Large intestine (tissue), 12 donors: ENCODE measurements at places on chromosomes 7 and 10. TPM values are rescaled to one million over a fixed set of nuclear protein-coding genes. Genes with fewer than 3 reads are reported as not detected.

Gene CLRN3
- polyA plus RNA-seq = 121 TPM

Gene MNX1
- polyA plus RNA-seq = 14.5 TPM

Gene AQP1
- 81.6 TPM for polyA plus RNA-seq

Gene SEMA4G
- 121 TPM for polyA plus RNA-seq

Gene CADPS2
- polyA plus RNA-seq = 15.1 TPM

Gene KNDC1
- 18.8 TPM for polyA plus RNA-seq

Gene AKR1C8
- polyA plus RNA-seq = 0.13 TPM

Gene FOXL3
- 0.09 TPM for polyA plus RNA-seq

Gene LLCFC1
- polyA plus RNA-seq = 6.6 TPM

Gene MBL2
- 0.09 TPM for polyA plus RNA-seq

Gene MMRN2
- 7.2 TPM for polyA plus RNA-seq

Gene CBX3
- 214 TPM for polyA plus RNA-seq

Gene NUTM2E
- 0.09 TPM for polyA plus RNA-seq

Gene VWA2
- polyA plus RNA-seq = 4.6 TPM

Gene AGBL3
- polyA plus RNA-seq = 4.4 TPM

Gene APBB1IP
- 3.3 TPM for polyA plus RNA-seq

Gene PPP1R9A
- 16.7 TPM for polyA plus RNA-seq

Gene PLPP4
- 3.1 TPM for polyA plus RNA-seq
